ENCODE measurements at places on chromosomes 1 and 21.

- no peak for DNase-seq
Observed at GRCh38 chr1:2564006-2564814, 8.0 kb downstream of the TNFRSF14 start.

GRCh38 chr1:24141311-24141997 lies 1.5 kb downstream of the IL22RA1 start:
- DNase-seq = no peak

GRCh38 chr1:167643441-167643840 lies 13.4 kb downstream of the RCSD1 start:
- DNase-seq = no peak

GRCh38 chr1:30179942-30180543 lies 543.3 kb downstream of the MATN1 start:
- DNase-seq = no peak

DNA sequence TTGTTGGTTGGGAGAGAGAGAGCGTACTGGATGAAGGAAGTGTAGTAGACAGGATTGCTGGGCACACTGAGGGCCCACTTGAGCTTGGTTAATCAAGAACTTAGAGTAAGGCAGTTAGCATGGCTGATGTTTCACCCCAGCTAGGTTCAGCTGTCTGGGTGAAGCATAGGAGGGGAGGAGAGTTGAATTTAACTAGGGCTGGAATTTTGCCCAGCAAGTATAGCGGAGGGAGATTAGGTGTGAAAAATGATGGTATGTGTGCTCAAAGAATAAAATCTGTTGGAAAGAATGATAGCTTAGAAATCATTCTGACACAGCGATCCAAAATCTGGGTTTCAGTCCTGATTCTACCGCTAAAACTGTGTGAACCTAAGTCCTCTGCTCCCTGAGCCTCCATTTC lies 461.5 kb upstream of the PROX1 start:
- no peak for DNase-seq

DNA sequence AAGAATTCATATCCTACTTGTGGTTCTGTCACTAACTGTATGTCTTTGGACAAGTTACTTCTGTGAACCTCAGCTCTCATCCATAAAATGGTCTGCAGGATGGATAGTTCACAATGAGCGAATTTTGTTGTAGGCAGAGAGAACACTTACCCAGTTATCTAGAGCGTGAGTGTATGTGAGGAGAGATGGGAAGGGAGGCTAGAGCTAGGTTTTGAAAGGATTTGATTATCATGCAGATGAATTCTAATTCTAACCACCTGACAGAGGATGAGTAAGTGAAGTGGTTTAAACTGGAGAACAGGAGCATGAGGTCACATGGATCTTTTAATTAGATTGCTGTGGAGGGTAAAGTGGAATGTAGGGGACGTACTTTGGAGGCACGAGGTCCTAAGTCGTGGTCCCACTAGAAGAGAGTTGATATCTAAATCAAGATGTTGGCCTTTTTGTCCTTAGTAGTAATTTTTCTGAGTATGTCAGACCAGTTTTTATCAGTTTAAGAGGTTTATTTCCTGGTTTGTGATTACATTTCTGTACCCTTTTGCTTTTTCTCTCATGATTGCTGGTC lies 5.0 kb downstream of the SUCO start:
- DNase-seq = no peak

DNA sequence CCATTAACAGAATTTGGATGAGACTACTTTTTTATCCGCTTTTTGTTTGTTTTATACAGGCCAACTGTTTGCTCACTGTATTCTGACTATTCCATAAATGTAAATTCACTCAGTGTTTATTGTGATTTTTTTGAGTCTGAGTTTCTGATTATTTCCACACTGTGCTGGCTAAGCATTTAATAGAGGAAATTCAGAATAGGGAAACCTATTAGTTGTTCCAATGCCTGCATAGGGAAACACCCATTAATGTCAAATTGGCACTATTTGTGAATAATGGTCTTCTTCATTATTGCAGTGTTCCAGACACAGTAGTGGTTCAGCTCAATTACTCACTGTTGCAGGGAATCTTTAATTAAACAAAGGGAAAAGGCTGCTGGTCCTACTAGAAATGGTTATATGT lies 174.7 kb upstream of the SGIP1 start:
- no peak for DNase-seq

DNA sequence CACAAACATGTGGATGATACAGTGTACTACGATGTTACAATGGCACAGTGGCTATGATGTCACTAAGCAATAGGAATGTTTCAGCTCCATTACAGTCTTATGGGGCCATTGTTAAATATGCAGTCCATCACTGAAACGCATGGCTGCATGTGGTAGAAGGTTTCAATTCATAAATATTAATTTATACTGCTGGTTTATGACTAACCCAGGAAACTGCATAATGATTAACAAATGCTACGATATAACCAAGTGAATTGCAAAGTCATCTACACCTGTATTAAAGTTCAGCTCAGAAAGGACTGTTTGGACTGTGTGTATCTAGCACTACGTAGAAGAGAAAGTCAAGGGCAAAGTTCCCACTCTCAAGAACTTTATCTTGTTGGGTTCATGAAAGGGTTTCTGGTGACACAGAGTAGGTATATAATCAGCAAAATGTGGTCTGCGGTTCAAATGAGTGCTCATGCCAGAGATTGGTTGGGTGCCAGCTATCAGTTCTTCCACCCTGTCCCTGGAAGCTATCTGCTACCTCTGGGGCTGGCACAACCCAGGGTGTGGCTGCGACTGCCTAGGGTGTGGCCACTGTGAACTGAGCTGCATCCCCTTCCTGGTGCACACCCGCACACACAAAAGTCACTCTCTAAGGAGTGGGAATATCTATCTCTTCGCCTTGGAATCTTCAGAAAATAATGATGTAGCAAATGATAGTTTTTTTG lies 14.8 kb downstream of the MGST3 start:
- DNase-seq = no peak

- DNase-seq = no peak
Observed at GRCh38 chr1:171422511-171422910, 62.8 kb upstream of the PRRC2C start.

DNA sequence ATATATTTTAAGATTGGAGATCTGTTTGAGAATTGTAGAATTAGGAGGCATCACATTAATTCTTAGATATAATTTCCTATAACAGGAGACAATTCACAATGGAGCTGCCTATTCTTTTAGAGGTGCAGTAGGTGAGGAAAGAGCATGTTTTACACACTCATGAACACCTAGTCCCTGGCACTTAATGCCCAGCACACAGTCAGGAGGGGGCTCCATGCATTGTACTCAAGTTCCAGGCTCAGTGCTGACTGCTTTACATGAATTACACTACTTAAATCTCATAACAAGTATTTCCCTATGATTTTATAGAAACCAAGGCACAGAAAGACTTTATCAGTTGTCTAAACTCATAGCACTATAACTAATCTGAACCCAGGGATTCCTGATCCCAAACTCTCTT lies 360 bp upstream of the GBP3 start:
- DNase-seq = no peak

GRCh38 chr1:190277107-190277506 lies 200.6 kb downstream of the BRINP3 start:
- DNase-seq = no peak

DNA sequence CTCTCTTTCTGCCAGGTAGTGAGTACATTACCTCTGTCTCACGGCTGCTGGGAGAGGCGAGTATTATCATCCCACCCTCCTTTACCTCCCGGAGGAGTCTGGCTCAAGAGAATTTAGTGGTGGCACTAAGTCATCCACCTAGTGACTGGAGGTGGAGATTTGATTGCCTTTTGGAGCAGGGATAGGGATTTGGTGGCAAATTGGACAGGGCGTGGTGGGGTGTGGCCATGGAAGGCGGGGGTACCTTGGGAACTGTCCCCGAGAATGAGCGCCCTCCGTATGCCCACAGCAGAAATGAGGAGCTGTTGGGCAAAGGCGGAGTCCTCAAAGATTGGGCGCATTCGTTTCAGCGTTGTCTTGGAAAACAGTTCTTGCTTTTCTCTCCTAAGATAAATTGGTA lies 32.1 kb upstream of the HMGN1 start:
- DNase-seq = no peak

- no peak for DNase-seq
Observed at GRCh38 chr1:229368347-229368746, 25.5 kb upstream of the CCSAP start.

DNA sequence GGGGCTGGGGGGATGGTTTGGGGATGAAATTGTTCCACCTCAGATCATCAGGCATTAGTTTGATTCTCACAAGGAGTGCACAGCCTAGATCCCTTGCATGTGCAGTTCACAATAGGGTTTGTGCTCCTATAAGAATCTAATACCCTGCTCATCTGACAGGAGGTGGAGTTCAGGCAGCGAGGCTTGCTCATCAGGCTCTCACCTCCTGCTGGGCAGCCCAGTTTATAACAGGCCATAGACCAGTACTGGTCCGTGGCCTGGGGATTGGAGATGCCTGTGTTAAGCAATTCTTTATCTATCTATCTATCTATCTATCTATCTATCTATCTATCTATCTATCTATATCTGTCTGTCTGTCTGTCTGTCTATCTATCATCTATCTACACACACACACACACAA lies 525.3 kb upstream of the DAB1 start:
- no peak for DNase-seq

GRCh38 chr1:31013187-31013864 lies 52.2 kb downstream of the PUM1 start:
- peak; percentile 37 for DNase-seq

- no peak for DNase-seq
Observed at GRCh38 chr1:178271471-178271870, 177.6 kb downstream of the RASAL2 start.

DNA sequence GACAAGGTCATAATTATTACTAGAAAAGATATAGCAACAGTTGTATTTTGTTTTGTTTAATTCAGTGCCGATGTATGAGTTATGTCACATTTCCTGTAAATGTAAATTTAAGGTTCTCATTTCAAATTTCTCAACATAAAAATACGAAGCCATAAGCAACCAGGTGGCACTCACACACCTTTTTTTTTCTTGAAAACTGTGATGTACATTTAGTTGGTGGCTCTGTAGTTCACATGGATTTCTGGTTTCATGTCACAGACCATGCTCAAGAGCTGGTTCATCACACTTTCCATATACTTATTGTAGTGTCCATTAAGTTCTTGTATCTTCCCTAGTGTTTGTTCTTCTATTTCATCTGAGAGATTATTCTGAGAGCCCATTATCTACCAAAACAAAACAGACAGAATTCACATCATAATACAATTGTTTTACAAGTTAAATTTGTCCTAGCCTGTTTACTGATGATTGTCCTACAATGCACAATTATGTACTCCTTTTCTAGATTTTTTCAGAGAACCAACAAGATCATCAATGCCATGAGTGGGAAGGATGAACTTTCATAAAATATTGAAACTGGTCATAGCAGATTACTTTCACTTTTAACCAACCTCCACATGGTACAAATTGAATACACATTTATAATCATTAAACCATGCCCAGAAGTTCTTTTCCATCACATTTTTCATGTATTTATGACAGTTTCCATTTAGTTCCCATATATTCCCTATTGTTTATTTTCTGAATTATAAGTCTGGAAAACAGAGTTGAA lies 17.1 kb downstream of the ATP6V1G3 start:
- no peak for DNase-seq

DNA sequence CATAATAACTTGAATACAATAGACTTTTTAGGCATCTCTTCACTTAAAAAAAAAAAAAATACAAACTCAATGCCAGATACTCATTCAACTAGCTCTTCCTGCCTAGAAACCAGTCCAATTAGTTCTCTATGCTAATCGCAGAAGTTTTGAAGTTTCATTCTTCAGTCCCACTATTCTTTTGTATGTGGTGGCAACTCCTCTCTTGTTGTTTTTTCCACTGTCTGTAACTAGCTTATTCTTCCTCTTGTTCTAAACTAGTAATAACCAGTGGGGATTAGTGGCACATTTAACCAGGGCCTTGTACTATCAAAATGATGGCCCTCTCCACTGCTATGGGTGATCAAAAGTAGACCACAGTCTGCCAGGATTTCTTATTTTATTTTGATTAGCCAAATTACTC lies 52.5 kb downstream of the SELENOF start:
- no peak for DNase-seq

DNA sequence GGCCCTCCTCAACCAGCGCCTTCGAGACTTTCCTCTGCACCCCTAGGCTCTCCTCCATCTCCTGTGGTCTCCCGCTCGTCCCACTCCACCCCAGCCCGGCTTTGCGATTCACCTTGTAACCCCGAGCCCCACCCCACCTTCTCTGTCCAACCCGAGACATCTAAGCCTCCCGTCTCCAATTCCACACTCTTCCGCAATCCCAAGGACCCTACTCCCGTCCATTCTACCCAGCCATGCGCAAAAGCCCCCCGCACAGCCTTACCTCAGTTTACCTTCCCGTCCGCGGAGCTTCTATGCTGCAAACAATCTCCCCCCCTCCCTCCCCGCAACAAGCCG lies 174 bp downstream of the SH3BP5L start:
- no peak for DNase-seq

DNA sequence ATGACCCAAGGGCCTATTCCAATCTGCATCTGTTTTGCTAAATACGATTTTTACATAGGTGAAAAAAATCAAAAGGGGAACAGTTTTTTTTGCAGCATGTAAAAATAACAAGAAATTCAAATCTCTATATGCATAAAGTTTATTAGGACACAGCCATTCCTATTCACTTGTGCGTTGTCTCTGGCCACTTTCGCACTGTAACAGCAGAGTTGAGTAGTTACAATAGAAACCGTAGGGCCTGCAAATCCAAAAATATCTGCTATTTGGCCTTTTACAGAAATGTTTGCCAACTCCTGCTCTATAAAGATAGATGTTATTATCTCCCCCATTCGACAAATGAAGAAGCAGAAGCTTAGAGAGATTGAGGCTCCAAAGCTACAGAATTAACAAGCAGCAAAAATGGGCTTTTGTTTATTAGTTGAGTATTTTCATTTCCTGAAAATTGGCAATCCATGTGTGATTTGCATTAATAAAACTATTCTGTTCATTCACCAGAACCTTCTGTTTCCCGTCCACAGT lies 5.5 kb downstream of the DYNLT5 start:
- DNase-seq = no peak
